Fibroblast of skin of right biceps (primary cell): ENCODE measurements at places on chromosomes 3 and 15.

- DNase-seq = no peak
Observed at GRCh38 chr15:98980899-98981228, 26.7 kb downstream of the PGPEP1L start.

GRCh38 chr3:64799606-64800005, 111.8 kb upstream of the ADAMTS9 start:
- no peak for DNase-seq

DNA sequence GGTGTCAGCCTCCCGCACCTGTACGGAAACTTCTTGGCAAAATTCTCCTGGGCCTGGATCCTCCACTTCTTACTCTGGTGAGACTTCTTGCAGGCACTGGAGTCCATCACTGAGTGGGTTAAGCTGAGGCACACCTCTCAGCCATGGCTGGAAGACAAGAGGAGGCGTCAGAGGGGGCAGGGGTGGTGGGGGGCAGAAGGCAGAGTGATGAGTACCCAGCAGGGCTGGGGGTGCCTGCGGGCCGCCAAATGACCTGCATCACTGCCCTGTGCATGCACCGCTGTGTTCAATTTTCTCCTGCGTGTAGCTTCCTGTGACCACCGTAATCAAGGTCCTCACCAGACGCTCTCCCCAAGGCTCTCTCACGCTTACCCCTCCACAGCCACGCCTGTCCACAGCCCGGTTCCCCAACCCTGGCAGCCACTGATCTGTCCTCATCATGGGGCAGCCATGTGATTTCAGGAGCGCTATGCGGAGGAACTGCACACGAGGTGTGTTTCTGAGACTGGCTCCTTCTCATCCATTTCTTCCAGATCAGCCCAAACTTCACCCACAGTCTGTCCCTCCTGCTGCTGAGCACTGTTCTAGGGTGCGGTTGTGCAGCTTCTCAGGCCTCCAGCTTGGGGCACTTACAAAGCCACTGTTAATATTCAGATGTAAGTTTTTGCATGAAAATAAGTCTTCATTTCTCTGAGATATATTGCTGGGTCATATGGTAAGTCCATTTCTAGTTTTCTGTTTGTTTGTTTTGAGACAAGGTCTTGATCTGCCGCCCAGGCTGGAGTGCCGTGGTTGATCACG, 5.2 kb downstream of the C3orf22 start:
- no peak for DNase-seq

DNA sequence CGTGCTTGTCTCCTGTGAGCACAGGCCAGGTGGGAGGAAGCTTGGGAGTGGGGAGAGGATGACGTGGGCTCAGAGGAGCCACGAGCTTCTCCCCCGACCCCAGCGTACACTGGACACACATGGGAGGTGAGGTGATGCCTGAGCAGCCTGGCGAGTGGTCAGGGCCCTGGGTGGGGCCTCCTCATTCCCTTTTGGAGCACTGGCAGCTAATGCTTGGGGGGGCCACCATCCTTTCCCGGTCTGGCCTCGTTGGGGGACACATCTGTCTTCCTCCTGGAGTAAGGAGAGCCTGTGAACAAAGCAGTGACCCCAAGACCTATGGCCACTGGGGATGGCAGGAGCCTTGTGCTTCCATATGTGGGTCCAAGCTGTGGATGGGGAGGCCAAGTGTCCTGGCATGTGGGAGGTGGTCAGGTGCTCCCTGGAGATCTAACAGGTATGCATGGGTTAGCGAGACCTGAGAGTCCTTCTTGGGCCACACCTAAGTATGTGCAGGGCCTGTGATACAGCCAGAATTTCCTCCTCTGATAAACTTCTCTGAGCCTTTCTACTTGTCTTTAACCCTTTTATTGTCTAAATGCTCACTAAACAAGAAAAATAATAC, 9.5 kb downstream of the KLF13 start:
- no peak for DNase-seq

DNA sequence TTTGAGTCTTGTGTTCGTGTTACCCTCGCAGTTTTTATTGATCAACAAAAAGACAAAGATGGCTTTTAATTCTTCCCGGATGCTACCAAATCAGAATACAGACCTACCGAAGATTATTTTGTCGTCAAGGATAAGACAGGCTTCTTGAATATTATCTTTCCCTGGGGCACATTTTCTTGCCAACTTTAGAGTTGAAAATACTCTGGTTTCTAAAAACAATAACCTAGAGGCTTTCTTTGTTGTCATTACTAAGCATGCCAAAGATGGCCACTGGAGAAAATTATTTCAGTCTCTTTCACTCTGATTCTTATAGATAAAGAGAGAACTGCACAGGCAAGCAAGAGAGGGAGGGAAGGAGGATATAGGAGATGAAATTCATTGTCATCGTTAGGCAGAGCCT, 33.9 kb downstream of the OXNAD1 start:
- DNase-seq = no peak

- no peak for DNase-seq
Observed at GRCh38 chr15:100806157-100806556, 73.5 kb upstream of the ALDH1A3 start.

- DNase-seq = no peak
Observed at GRCh38 chr3:89586676-89587075, 479.3 kb downstream of the EPHA3 start.

DNA sequence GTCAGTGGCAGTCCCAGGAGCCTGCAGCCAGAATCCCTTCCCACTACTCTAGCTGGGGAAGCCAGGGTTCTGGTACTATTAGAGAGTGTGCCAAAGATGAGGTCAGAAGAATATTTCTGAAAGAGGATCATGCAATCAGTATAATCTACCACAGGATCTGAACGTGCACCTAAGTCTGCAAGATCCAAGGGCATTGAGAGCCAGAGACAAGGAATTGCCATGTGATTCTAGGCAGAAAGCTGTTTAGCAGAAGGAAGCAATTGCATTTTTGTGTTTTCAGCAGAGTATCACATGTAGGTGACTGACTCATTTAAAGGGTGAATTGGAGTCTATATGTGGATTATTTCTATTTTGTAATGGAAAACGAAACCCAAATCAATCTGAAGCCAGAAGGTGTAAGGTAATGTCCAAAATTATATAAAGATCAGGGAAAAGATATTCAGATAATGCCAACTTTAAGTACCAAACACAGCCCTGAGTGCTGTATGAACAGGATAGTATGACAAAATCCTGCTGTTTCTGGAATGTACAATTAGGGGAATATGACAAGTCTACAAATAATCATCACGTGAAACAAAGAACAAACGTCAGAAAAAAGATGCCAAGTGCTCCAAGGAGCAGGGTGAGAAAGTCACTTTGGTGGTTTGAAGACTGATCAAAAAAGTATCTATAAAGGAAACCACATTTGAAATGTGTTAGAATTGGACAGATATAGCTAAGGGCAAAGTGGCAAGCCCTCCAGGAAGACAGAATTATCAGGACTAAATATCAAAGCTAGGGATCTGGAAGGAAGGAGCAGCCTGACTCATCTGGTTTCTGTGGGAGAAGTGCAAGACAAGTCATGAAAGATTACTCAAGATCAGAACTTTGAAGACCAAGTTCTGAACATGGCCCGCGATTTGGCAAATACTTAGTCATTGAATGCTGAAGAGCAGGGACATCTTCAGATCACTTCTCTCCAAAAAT, 1036.6 kb downstream of the NTRK3 start:
- DNase-seq = peak; percentile 87

- DNase-seq = no peak
Observed at GRCh38 chr3:194103983-194104751, 31.8 kb upstream of the HES1 start.

DNA sequence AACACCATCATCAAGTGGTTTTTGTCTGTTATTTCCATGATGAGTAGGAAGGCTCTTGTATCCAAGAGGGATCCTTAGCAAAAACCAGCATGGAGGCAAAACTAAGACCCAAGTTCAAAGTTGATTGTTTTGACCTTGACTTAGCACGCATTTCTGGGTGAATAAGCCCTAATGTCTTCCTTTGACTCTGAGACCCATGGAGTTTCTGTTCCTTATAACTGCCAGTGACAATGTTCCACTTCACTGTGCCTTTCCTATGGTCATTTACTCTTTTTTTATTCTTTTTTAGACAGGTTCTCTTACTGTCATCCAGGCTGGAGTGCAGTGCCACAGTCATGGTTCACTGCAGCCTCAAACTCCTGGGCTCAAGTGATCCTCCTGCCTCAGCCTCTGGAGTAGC, 118.2 kb upstream of the MRPL3 start:
- DNase-seq = no peak

GRCh38 chr15:64422697-64423096, 35.1 kb downstream of the TRIP4 start:
- no peak for DNase-seq

GRCh38 chr15:90818251-90819210, 49.9 kb upstream of the FURIN start:
- no peak for DNase-seq

DNA sequence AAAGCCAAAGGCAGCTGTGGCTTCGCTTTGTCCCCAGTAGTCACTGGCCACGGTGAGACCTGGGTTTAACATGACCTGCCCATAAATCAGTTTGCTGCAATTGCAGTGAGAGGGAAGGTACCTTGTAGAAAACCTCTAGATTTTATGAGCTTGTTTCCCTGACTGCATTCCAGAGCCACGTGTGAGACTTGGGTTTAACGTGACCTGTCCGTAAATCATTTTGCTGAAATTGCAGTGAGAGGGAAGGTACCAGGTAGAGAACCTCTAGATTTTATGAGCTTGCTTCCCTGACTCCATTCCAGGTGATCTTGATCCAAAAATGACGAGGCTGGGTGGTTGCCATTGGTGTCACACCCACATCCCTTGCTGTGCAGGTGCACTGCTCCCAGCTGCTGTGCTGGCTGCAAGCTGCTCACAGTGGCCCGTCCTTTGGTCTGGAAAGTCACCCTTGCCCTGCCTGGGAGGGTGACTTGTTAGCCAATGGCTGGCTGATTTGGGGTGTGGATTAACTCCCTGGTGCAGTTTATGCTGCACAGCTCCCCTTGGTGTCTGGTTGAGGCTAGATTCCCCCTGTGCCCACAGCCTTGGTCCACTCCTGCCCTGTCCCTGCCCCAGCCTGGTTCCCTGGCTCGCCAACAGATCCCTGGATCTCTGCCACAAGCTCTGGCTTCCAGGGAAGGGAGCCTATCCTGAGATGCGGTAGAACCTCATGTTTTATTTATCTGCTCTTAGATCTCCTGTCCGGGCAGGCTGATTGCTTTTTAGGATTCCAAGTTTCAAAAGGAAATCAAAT, 192.7 kb upstream of the CTDSPL start:
- no peak for DNase-seq

DNA sequence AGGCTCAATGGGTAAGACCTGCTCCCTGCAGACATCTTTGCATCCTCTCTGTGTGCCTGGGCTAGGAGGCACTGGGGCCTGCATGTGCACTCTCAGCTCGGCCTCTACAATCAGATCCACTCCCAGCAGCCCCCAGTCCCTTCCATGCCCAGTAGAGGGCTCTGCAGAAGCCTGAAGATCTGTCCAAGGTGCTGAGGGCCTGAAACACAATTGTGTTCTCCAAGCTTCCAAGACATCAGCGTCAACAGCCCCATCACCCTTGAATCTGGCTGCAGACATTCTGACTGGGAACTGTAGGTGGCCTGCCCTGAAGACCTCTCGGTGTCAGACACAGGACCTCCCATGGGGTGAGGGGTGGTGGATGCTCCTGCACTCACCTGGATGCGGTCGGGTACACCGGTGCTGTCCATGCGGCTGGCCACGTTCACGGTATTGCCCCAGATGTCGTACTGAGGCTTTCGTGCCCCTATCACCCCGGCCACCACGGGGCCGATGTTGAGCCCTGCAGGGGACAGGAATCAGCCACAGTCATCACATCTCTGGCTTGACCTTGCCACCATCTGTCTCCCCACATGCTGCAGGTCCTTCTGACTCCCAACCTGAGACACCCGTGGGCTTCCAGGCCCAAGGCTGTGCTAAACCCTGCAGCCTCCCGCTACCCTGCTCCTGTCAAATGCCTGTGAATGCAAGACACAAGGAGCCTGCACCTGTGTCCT, 84.7 kb downstream of the SEC22A start:
- peak; percentile 63 for DNase-seq

- peak; percentile 52 for DNase-seq
Observed at GRCh38 chr3:11668243-11669235, 24.8 kb upstream of the VGLL4 start.

DNA sequence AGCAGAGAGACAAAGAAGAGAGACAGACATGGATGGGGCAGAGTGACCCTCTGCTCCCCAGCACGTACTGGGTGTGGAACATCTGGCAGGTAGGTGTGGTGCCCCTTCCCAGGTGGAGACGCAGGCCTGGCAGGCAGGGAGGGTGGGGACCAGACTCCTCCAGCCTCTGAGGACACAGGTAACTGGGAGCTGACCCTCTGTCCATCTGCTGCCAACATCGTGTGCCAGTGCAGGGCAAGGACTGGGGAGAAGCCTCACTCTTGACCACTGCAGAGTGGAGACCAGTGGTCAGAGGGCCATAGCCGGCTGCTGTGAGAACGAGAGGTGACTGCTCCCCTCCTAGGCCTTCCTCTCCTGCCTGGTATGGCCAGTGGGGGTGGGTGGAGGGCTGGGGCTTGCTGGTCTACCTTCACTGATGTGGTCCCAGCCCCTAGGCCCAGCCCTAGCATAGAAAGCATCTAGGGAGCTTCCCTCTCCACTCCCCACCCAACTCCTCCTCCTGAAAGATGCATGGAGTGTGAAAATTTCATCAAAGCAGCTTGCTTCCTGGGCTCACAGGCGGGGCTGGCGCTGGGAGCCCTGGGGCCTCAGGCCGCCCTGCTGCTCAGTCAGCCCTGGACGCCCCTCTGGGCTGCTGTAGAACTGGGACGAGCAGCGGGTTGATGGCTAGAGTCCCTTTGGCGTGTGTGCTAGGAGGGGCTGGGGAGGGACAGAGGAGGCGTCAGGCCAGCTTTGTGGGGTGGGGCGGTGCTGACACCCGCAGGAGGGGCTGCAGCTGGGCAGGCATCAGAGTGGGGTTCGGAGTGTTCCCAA, 90.3 kb downstream of the PLXNA1 start:
- no peak for DNase-seq
